ENCODE measurements at places on chromosomes 4 and X.
A peak's percentile ranks its signal among the peaks of the same experiment; 100 is the strongest.

DNA sequence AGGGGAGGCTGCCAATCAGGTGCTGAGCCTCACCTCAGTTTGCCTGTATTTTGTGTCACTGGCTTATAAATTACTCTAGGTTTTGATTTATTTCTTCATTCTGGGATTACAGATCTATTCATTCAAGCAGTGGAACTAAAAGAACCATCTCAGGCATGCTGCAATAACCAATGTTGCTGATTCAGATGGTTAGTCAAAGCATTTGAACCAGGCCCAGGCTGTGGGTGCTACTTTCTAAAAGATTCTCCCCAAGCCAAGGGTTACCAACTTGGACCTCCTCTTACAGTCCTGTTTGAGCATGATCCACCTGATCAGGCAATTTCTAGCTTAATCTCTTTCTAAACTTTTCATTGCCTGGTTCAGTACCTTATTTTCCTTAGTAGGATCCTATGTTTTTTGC lies 67.2 kb downstream of the TMEM131L start:
- DNase-seq, result no peak

- peak; percentile 83 for DNase-seq
Measured at GRCh38 chr4:151418385-151418784, 9.4 kb downstream of the FHIP1A start.

- DNase-seq, result no peak
Measured at GRCh38 chr4:8938623-8939022, 67.0 kb upstream of the HMX1 start.

DNA sequence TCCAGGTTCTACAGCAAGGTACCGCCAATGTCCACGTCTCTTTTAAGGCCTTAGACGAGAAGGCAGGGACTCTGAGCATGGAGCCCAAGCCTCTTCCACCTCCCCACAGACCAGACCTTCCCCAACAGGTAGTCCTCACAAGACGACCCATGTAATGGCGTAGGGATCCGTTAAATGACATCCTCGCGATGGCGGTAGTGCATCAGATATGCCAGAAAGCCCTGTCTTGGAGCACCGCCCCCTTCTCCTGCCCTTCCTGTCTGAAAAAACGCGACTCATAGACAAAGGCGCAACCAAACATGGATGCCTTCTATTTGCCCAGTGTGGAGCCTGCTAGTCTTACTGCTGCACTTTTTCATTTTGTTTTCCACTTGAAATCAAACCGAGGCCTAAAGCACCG lies 185.4 kb downstream of the OR13H1 start:
- DNase-seq, result no peak

- no peak for DNase-seq
Measured at GRCh38 chr4:142360657-142361056, 485.4 kb downstream of the INPP4B start.

DNA sequence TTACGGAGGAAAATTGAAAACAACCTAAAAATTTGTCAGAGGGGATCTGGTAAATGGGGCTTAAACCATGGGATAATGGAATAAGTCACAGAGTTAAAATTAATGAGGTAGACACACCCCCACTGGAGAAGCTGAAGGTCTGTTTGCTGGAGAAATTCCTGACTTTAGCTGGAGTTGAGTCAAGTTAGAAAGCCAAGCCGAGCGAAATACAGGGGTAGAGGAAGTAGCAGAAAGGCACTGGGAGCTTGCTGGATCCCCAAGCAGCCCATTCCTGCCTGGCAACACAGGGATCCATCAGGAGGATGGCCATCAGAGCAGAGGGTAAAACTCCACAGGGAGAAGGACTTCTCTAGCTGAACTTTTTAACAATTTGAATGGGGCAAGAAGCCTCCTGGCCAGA lies 163.8 kb downstream of the ATRX start:
- DNase-seq, result no peak

DNA sequence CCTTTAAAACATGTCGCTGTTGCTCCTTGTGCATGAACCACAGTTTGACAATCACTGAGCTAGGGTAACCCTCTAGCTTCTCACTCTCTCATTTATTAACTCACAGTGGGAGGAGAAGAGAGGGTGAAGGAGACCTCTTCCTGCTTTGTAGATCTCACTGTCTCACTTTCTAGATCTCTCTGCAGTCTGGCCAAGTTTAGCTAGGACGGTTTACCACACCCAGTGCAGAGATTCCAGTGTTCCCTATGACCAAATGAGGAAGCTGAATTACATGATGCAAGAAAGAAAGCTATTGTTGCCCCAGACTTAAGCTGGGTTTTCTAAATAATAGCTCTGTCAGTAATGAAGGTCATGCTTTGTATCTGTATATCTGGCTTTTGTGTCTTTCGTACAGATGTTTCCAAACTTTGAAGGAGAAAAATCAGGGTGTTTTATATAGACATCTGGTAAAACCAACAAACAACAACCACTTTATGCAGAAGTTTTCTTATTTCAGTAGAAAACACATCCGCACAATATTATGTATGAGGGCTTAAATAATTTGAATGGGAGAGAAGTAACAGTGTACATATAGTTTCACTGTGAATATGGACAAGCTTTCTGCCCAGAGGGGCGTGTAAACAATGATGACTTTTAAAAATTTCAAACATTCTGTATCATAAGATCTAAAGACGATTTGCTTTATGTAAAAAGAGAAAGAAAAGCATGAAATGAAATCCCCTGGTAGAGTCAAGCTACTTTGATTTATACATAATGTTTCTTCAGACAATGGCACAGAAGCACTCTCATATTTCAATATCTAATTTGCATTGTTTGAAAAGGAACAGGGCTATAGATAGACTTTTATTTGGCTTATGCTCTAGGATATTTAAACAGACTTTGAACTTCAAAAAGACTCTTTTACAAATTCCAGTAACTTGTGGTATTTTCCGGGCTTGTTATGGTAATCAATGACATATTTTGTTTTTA lies 582.3 kb downstream of the FSTL5 start:
- peak; percentile 75 for DNase-seq

DNA sequence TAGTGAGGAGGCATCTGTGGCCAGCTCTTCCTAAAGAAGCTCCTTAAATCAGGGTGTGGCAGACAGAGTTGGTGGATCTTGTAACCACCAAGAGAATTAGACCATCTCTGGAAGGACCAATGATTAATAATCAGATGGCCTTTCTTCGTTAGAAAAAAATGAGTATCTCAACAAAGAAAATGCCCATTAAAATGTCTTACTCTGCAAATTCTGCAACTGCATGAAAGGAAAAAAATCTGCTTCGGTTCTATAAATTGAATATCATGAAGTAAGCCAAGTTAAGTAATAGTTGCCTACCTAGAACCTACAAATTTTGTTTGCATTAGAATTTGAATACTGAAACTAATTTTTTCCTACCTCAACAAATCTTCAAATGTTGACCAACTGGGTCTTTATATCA lies 4.2 kb upstream of the DCLK2 start:
- DNase-seq, result no peak

DNA sequence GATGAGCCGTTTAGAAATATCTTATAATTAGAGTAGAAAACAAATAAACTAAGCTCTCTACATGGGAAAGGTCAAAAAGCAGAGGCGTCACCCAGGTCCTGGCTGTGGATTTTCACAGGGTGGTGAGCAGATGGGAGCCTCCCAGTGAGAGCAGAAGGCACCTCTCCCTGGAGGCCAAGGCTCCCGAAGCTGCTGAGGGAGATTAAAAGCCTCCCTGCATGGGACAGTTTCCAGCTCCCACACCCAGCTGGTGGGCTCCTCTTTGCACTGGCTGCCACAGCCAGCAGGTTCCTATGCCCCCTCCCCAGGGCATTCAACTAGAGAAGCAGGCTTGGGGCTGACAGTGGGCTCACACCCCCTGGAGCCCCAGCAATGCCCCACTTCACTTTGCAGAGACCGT lies 55.2 kb upstream of the TBC1D9 start:
- DNase-seq, result no peak

Measured in fibroblast of skin of abdomen (primary cell).